Activated naive CD8-positive, alpha-beta T cell treated with anti-CD3 and anti-CD28 coated beads, Interleukin-2, amount 50 U/mL, for 16 hours (primary cell): ENCODE measurements at places on chromosomes 7 and 10.

- no peak for DNase-seq
Measured at GRCh38 chr10:127150136-127150535, 46.3 kb downstream of the INSYN2A start.

DNA sequence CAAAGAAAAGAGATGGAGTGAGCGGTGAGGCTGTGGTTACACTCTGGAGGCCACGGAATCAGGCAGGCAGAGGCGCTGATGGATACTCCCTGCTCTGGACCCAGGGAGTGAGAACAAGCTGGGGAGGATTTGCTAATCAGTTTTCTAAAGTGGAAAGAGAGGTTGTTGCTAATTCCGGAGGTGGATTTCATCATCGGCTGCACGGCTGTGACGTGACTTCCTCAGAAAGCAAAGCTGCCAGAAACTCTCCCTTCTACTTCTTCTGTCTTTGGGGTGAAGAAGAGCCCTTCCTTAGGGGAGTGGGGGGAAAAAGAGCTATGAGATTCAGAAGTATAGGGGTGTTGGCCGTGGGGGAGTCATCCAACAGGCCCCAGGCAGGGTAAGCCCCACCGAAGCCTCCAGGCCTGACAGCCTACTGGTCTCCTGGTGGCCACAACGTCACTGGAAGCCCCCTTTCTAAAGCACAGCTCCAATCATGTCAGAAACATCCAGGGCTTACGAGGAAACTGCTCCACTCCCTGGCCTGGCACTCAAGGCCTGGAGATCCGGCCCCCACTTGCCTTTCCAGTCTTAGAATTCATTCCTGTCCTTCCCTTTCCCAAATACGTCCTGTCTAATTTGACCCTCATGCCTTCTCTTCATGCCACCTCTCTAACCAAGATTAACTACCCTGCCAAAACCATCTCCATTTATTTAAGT lies 114.5 kb downstream of the HIP1 start:
- no peak for DNase-seq

GRCh38 chr10:78401624-78402367 lies 368.1 kb downstream of the RPS24 start:
- DNase-seq, result no peak

- no peak for DNase-seq
Measured at GRCh38 chr7:113159746-113160339, 41.5 kb upstream of the SMIM30 start.

DNA sequence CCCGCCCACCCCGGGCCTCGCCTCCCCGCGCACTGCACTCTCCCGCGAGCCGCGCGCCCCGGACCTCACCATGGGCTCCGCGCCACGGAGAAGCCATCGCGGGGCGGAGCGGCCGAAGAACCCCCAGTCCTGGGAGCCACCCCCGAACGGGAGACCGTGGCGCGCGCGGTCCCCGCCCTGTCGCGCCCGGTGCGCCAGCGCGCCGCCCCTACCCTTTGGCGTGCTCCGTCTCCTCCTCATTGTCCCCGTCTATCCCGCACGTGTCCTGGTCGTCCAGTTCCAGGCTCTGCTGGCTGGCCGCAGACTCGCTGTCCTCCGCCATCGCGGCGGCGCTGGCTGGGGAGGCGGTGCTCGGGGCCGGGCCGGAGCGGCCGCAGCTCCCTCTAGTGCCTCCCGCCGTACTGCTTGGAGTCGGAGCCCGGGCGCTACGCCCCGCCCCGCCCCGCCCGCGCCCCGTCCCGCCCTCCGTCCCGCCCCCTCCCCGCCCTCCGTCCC lies at the start of gene NMT2:
TSS of gene NMT2 (minus strand) at position 403 of the 495 bp plus-strand sequence. CDS start at position 322, 81 bp downstream.
- peak; percentile 6 for DNase-seq

DNA sequence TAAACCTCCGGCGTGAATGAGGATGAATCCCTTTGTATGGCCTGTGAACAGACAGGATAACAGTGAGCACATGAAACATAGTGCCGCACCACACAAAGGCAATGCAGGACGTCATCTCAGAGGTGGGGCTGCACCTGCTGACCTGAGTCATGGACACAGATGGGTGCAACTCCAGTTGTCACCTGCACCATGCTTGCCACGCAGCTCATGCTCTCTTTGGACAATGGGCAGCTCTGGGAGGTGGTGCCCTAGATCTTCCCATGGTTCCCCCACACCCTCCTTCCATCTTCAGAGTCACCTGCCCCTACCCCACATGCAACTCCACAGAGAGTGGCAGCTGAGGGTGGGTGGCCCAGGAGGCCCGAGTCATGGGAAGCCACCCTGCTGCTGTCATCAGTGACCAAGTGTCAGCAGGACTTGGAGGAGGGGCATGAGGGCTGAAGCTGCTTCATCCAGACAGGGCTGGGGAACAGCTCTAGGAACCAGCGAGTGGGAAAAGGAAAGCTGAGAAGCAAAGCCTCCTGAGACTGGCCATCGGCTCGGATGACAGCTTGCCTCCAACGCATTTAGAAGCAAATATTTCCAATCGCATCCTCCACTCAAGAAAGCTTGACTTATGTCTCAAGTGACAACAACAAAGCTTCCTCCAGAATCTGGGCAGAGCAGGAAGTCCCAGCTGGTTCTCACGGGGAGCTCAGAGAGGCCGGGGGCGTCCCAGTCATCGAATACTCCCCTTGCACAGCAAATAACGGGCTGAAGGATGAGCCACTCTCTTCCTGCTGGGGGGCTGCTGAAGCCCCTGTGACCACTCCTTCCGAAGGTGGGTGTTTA lies 27.1 kb downstream of the VIPR2 start:
- DNase-seq, result no peak

- no peak for DNase-seq
Measured at GRCh38 chr7:74092964-74093471, 9.4 kb downstream of the LIMK1 start.

DNA sequence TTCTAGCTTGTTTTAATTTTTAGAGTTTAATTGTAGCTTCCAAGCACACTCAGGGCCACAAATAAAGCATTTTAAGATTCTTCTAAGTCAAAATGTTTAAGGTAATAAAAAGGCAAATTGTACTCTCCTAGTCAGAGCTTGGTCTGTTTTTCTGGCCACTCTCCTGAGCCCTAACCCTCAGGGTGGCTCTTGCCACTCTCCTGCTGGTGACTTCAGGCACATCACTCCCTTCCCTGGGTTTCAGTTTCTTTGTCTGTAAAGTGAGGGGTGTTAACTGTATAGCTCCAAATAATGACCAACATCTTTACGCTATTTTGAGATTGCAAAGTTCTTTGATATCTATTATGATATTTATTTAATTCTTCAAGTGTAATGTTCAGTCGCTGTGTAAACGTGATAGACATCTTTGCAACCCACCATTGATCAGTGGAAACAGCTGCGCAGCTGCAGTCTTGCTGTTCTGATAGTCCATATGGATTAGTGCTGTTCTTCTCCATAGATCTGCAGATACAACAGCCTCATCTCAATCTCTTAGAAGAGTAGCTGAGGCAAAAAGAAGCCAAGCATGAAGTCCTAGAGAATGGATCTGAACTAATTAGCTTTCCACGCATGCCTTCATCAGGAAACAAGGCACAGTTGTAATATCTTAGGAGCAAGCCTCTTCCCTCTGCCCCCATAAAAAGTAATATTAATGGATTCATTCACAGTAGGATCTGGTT lies 189.9 kb downstream of the PLPP4 start:
- DNase-seq, result no peak

GRCh38 chr7:23107781-23108180 lies 2.2 kb downstream of the KLHL7 start:
- no peak for DNase-seq

DNA sequence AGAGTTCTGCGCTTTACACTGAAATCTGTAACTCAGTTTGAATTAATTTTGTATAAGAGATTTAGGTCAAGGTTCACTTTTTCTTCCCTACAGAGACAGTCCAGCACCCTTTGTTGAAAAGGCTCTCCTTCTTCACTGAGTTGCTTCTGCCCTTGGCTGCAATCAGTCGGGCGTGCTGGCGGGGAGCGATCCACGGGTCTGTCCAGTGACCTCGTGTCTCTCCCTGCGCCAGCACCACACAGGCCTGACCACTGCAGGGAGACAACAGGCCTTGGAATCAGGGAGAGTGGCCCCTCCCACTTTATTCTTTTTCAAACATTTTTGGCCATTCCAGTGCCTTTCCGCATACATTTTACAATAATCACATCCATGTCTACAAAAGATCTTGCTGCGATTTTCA lies 66.9 kb downstream of the AMZ1 start:
- no peak for DNase-seq

GRCh38 chr7:158139499-158139898 lies 448.1 kb downstream of the PTPRN2 start:
- DNase-seq, result no peak

DNA sequence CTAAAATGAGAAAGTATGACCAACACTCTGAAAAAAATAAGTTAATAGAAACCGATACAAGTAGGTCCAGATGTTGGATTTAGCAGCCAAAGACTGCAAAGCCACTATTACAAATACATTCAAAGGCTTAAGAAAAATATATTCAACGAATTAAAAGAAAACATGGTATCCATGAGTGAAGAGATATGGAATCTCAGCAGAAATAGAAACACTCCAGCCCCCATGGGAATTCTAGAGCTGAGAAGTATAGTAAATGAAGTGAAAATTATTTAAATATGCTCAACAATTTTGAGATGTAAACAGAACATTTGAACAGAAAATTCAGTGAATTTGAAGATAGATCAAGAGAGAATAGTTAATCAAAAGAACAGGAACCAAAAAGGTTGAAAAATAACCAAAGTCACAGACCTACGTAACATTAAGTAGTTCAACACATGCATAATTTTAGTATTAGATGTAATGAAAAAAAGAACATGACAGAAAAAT lies 72.0 kb upstream of the WIPF3 start:
- DNase-seq, result no peak

DNA sequence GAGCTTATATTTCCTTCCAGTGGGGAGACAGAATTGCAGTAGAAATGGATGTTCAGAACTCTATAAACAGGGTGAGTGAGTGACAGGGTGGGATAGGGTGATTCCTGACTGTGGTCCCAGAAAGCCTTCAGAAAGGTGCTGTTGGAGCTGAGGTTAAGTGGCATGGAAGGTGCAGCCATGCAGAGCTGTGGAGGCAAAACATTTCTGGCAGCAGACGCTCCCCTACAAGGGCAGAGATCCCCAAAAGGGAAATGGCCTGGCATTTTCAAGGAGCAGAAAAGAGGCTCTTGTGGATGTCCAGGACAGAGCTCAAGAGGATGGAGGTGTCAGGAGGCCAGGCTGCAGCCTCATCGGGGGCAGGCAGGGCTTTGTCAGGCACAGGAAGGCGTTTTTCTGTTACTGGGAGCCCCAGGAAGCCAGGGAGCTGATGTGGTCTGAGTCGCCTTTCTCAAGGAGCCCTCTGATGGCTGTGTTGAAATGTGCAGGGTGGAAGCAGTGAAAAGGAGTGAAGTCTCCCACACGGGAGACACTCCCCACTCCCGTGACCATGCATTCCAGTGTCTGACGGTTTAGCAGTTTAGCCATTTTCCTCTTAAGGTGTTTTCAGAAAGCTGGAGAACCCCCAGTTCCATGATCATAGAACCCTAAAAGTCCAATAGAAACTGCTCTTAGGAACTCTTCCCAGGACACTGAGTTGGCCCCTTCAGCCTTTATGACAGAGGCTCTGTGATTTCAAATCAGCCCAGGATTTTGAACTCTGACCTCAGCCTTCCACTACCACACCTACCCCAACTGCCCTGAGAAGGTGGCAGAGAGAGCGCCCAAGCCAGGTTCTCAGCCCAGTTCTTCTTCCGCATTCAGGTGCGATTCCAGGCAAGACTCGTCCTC lies 96.2 kb downstream of the C10orf105 start:
- no peak for DNase-seq

- no peak for DNase-seq
Measured at GRCh38 chr7:84469034-84469433, 274.4 kb upstream of the SEMA3A start.

DNA sequence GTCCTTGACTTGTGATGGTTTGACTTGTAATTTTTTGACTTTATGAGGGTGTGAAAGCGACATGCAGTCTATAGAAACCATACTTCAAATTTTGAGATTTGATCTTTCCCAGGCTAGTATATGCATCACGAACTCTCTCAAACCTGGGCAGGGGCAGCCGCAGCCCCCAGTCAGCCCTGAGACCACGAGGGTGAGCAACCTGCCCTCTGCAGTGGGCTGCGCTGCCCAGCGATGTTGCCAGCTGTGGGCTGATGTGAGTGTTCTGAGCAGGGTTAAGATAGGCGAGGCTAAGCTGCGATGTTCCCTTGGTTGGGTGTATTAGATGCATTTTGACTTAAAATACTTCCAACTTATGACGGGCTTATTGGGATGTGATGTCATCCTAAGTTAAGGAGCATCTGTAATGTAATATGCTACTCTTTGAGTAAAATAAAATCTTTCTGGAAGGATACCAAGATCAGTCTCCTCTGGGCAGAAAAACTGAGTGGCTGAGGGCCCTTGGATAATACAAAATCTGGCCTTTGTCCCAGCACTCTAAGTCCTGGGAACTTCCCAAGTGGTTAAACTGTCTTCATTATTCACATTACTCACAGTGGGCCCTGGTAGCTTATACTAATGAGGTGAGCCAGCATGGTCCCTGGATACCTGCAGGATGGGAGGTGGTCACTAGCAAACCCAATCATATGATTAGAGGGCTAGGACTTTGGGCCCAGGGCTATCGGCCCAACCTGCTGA lies 28.4 kb upstream of the CNPY1 start:
- no peak for DNase-seq

DNA sequence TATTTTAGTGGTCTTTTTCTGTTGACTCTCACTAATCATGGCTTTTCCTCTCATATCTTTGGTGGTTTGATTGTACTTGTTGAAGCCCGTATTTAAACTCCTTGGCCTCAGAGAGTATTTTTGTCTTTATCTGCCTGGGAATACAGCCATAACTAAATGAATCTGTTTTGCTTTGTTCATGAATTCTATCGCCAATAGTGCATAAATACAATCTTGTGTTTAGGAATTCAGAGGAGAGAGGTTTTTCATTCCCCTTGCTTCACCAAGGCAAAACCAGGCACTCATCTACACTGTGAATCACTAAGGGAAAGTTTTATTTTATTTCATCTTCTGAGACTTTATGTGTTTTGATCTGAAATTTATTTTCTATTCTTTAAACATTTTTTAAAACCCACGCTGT lies 152.7 kb downstream of the BICC1 start:
- no peak for DNase-seq

GRCh38 chr7:5408777-5409176 lies 14.9 kb downstream of the TNRC18 start:
- no peak for DNase-seq

GRCh38 chr7:30427296-30428070 lies 51.1 kb downstream of the NOD1 start:
- no peak for DNase-seq

GRCh38 chr7:19333706-19334105 lies 188.5 kb upstream of the FERD3L start:
- no peak for DNase-seq

DNA sequence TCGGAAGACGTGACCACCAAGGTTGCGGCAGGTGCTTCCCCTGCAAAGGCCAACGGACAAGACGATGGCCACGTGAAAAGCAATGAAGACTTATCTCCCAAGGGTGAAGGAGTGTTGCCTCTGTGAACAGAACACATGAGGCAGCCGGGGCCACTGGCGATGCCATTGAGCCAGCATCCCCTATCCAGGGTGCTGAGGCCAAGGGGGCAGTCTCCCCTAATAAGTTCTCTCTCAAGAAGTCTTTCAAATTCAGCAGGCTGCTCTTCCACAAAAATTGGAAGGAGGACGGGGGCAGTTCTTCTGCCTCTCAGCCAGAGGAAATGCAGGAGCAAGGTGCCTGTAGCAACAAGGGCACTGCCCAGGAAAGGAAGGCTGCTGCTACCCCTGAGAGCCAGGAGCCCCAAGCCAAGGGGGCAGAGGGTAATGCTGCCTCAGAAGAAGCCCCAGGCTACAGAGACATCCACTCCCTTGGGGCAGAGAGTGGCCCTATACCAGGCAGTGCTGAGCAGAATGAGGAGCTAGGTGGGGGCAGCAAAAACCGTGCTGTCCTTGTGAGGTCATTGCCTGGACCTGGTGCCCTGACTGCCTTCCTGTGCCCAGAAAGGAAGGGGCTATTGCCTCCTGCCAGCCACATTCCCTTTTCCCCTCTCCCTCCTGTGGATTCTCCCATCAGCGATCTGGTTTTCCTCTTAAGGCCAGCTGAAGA lies 17.3 kb downstream of the NT5C2 start:
- DNase-seq, result no peak
